ENCODE measurements at places on chromosomes 6 and 20. TPM values are rescaled to one million over a fixed set of nuclear protein-coding genes. Genes with fewer than 3 reads are reported as not detected.

SLC26A8 gene
- total RNA-seq: under 0.01 TPM

PLG gene
- 2.6 TPM for total RNA-seq

DEFB112 gene
- total RNA-seq: not detected

TPBG gene
- total RNA-seq: 6.3 TPM

PAX1 gene
- under 0.01 TPM for total RNA-seq

FHL5 gene
- 2.1 TPM for total RNA-seq

DLL1 gene
- 13.6 TPM for total RNA-seq

TRAPPC3L gene
- 0.52 TPM for total RNA-seq

DST gene
- 183 TPM for total RNA-seq

OVOL2 gene
- total RNA-seq: not detected

NR2E1 gene
- total RNA-seq: not detected

WFDC2 gene
- not detected for total RNA-seq

C20orf204 gene
- 0.52 TPM for total RNA-seq

NECAB3 gene
- 32.4 TPM for total RNA-seq

SLC35A1 gene
- 12.5 TPM for total RNA-seq

CAGE1 gene
- not detected for total RNA-seq

PSORS1C1 gene
- under 0.01 TPM for total RNA-seq

APOBEC2 gene
- total RNA-seq: 664 TPM

MUC21 gene
- total RNA-seq: not detected

OR2J3 gene
- not detected for total RNA-seq

FRK gene
- total RNA-seq: 1.6 TPM

LGSN gene
- total RNA-seq: not detected

XKR7 gene
- not detected for total RNA-seq

FAM210B gene
- 31.8 TPM for total RNA-seq

HEY2 gene
- total RNA-seq: 7.3 TPM
